ENCODE measurements at places on chromosomes 6 and 20.

DNA sequence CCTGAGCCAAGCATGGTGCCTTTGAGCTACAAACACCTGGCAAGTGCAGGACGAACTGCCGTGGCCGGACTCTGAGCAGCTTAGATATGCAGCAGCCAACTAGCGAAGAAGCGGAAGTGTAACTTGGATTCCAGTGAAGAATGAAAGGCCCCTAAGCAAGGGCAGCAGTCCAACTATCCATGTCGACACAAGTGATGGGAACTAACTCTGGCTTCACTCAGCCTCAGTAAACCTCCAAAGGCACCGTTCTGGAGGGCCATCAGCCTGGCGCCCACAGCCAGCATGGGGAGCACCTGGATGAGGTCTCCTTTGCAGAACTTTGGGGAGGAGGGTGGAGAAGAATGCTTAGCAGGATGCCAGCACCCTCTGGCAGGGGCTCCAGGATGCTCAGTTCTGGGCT is 78.4 kb upstream of the MLN start:
- no peak for DNase-seq

DNA sequence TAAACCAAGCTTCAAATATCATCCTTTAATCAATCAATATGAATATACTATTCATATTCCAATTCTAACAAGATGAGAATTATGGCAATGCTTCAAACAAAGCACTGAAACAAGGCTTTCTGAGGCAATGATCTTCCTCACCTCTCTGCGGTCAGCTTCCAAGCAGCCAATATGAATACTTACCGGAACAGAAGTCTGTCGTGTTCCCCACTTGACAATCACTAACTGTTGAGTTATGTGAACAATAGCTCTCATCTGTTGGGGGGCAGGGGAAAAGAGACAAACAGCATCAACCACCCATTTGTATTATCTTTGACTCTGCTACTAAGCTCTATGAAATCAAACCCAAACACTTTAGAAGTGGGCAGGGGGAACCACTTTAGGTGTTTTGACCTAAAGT is 4.5 kb downstream of the CD164 start:
- no peak for DNase-seq

- DNase-seq = no peak
Observed at GRCh38 chr20:40713508-40713907, 24.5 kb upstream of the MAFB start.

- DNase-seq = no peak
Observed at GRCh38 chr6:47207261-47207660, 102.4 kb downstream of the TNFRSF21 start.

DNA sequence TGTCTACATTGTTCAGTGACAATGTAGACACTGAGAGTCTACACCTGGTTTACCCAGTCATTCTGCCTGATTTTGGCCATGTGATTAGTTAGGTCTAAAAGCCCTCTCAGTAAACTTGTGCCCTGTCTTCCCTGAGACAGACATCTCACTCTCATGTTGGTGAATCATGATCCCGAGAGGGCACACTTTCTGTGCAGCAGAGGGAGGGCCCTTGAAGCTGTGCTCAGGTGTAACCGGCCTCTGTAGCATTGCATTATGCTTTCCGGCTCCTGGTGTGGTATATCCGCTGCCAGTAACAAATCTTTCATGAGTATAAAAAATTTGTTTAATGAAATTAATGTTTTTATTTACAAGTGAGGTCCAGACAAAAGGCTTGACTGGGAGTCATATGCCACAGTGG is 85.0 kb downstream of the RALGAPA2 start:
- no peak for DNase-seq

GRCh38 chr20:13749811-13750210 is 34.9 kb downstream of the ESF1 start:
- no peak for DNase-seq

DNA sequence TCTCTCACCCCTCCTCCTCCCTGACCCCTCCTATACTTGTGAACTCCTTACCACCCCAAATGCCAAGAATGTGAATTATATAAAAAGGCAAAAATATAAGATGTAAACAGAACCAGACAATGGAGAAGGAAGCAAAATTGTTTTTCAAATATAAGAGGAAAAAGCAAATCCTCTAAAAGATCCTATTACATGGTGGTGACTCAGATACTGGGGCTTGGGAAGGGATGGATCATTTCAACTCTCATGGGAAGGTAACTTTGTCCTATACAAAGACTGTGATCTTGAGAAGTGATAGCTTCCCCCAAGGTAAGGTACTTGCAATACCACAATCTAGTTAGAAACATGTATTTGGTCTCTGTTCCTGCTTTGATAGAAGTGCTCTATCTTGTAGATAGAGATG is 24.6 kb upstream of the TNFRSF21 start:
- no peak for DNase-seq

GRCh38 chr20:63840405-63840828 is 9.4 kb upstream of the ZBTB46 start:
- no peak for DNase-seq

GRCh38 chr20:20174089-20174835 is 121.9 kb downstream of the CFAP61 start:
- no peak for DNase-seq

GRCh38 chr6:113457751-113458150 is 399.4 kb upstream of the MARCKS start:
- DNase-seq = no peak
